ENCODE measurements at places on chromosomes 13 and 19.

DNA sequence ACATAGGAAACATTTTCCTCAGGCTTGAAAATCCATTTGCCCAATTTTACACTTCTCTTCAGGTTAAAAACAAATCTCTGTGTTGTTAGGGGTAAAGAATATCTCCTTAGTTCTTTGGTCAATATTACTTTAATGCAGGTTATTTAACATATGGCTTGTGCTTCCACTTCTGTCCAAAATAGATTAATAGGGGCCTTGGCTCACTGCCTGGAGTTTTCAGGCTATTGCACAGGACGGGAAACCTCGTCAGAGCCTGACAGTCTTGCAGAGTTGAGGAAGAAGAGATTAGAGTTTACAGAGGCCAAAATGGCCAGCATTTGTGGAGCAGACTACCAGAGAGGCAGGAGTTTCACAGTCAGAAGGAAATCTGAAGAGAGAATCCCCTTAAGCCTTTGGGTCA lies 863.9 kb upstream of the GPC6 start:
- DNase-seq = no peak

DNA sequence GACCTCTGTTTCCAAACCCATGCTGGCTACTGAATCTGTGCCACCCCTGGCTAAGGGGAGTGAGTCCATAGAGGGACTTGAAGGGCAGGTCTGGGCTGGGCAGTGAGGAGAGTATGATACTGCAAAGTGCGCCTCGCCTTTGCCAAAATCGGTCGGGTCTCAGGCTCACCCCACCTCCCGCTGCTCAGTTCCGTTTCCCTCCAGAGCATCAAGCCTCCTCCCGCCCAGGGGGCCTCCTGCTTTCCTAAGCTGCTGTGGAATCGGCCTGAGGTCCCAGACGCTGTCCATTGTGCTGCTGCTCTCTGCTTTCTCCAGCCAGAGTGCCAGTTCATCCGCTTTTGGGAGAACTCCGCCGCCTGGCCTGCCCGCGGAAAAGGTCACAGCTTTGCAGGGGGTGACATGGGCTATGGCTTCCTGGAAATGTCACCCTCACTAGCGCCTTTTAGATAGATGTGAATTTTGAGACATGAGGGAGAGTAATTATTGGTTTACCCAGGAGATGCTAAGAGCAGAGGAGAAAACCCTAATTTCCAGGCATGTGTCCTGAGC lies 1418.4 kb downstream of the UQCRFS1 start:
- no peak for DNase-seq

GRCh38 chr19:30360376-30361106 lies 11.6 kb upstream of the ZNF536 start:
- no peak for DNase-seq

- DNase-seq = no peak
These were observed 302.8 kb downstream of the EFNB2 start for GRCh38 chr13:106232681-106233080.

GRCh38 chr13:100875392-100876043 lies 200.9 kb upstream of the TMTC4 start:
- DNase-seq = no peak

GRCh38 chr13:46077265-46077664 lies 24.7 kb upstream of the ZC3H13 start:
- no peak for DNase-seq

GRCh38 chr19:246551-246950 lies 44.7 kb downstream of the PLPP2 start:
- DNase-seq = no peak

DNA sequence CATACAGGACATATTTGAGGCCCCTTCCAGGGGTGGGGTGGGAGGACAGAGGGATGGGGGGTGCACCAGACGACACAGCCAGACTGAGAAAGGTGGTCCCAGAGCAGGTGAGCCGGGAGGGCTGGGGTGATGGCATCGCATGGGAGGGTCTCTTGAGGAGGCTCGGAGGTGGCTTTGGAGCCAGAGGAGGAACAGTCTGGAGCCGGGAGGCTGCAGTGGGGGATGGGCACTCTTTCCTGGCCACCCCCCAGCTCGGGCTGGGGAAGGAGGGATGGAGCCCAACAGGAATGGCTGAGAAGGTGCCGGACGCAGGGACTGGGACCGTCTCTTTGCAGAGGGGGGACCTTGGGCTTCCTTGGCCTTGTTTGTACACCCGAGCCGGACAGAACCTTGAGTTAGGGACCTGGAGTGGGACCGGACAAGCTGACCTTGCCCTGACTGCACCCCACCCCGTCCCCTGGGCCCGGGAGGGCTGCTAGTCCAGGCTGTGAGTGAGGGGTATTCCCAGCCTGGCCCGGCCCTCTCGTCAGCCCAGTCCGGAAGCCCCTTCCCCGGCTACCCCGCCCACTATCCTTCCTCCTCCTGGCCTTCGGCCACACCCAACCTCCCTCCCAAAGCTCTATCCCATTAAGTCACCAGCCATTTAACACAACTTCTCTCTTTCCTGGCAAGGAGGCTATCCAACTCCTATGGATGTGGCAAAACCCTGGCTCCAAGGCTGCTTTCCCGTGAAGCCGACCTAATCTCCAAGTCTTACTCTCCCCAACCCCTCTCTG lies 816 bp upstream of the TBXA2R start:
- DNase-seq = no peak

DNA sequence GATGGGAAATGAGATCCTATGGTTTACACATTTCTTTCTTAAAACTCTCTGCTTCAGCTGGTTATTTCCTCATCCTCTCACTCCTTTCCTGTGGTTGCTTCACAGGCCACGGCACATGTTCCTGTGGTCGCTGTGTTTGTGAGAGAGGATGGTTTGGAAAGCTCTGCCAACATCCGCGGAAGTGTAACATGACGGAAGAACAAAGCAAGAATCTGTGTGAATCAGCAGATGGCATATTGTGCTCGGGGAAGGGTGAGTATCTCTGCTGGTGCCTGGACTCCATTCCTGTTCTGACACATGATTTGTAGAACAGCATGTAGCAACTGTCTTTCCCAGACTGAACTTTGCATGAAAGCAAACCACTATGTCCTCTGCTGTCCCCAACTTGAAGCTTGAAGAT lies 254.2 kb downstream of the ITGBL1 start:
- no peak for DNase-seq

DNA sequence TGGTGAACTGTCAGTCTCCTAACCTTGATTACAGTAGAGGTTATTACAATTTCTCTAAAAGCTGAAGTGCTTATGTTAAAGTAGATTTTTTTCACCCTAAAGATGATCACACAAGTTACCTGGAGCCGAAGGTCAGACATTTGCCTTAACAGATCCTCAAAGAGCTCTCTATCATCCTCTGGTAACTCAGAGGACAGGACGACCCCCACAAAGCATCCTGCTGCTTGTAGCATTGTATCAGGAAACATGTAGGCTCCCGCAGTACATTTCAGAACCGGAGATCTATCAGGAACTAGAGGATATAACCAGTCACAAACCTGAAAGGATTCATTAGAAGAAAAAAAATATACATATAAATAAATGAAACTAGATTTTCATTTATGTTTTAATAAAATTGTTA lies 14.9 kb downstream of the SPART start:
- no peak for DNase-seq

GRCh38 chr13:42603571-42603970 lies 29.6 kb downstream of the TNFSF11 start:
- DNase-seq = no peak

DNA sequence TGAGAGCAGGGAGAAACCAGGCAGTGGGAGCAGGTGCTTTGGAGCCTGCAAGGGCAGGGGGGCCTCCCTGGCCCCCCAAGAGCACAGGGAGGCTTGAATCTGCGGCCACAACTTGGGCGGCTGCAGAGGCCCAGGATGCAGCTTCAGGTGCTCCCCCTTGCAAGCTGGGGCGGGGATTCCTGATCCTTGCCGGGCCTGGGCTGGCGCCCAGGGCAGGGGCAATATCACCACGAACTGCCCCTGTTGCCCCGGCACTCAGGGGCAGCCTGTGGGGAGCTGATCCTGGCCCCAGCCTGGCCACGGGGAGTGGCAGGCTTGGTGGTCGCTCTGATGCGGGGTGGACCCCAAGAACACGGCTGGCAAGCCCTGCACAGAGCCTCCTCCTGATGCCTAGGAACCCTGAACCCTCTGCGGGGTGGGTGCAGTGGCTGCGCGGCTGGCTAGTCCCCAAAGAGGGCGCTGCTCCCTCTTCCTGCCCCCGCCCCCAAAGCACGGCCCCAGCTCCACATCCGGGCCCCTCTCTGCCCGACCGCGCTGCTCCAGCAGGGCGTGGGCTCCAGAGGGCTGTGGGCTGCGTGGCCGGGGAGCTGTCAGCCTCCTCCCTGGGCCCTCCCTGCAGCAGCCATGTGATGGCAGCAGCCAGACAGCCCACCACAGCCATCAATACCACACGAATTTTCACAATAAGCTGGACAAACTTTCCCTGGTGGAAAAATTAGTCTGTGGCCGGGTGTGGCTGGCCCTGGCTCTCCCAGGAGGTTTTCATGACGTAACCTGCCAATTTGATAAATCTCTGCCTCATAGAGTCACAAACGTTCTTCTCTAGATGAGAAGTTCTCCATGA lies 21.0 kb downstream of the TNFSF9 start:
- DNase-seq = peak; percentile 66

- DNase-seq = no peak
These were observed 9.3 kb upstream of the IGFL3 start for GRCh38 chr19:46133777-46134241.

- no peak for DNase-seq
These were observed 42.9 kb upstream of the ZNF14 start for GRCh38 chr19:19775891-19776205.

DNA sequence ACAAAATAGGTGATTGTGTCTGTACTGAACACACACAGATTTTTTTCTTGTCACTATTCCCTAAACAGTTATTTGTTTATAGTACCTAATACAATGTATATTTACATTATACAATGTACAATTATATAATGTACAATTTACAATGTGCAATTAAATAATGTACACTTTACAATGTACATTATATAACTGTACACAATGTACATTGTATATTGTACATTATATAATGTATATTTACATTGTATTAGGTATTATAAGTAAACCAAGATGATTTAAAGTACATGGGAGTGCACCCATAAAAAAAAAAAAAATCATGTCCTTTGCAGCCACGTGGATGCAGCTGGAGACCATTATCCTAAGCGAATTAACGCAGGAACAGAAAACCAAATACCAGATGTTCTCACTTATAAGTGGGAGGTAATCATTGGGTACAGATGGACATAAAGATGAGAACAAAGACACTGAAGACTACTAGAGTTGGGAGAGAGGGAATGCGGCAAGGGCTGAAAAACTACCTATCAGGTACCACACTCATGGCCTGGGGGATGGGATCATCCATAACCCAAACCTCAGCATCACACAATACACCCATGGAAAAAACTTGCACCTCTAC lies 68.1 kb downstream of the ABCC4 start:
- DNase-seq = no peak

GRCh38 chr19:46984077-46985010 lies 35.3 kb upstream of the NPAS1 start:
- DNase-seq = no peak

DNA sequence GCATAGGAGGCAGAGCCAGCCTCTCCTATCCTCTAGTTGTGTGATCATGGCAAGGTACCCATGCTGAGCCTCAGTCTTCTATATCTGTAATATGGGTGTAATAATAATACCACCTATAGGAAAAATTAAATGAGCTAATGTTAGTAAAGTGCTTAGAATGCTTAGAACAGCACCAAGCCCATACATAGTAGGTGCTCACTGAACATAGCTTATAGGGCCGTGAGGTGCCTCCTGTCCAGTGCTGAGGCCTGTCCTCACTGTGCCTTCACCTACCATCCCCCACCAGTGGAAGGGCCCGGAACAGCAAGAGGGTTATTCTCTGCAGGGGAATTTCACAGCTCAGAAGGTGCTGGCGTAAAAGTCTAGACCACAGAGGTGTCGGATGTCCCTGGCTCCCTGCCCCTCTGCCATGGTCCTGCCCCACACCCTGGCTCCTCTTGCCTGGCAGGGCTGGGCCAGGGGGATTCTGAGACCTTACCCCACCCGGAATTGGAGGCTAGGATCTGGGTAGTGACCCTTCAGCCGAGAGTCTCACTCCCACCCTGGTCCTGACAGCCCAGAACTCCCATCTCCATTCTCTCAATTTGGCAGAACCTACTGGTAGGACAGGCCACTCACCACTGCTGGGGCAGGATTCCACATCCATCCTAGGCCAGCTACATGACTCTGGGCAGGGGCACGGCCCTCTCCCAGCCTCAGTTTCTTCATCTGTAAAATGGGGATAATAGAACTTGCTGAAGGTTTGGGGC lies 2.2 kb upstream of the SCN1B start:
- DNase-seq = no peak

- DNase-seq = no peak
These were observed 681 bp upstream of the ZNF606 start for GRCh38 chr19:58003174-58003828.

DNA sequence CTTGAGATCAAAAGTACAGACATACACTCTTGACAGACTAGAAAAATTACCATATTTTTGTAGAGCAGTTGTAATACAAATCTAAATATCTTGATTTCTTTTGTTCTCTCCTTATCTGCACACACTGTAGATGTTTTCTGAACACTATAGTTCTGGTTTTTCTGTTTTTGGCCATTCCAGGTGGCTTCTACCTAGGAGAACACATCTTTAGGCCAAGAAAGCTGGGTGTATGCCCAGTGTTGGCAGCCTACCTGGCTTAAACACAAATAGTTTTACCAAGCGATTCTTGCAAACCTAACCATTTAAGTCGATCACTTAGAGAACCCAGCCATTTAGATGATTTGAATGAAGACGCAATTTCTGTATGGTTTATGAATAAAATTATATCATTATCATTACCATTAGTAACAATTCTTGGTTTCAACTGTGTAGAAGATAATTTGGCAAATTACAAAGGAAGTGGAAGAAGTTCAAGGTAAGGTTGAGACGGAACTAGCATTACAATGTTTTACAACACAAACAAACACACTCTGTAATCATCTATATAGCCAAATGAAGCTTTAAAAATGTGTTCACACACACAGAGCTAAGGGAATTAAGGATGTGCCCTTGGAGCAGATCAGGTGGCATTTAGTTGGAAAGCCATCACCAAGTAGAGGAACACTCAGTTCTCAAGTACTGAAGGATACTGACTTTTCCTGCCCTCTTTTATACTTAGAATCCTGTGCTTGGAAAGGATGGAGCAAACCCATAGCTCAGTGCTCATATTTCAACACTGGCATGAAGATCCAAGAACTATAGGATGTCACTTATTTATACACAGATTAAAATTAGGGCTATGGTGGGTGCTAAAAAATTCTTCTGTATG lies 36.2 kb downstream of the ERCC5 start:
- DNase-seq = no peak

DNA sequence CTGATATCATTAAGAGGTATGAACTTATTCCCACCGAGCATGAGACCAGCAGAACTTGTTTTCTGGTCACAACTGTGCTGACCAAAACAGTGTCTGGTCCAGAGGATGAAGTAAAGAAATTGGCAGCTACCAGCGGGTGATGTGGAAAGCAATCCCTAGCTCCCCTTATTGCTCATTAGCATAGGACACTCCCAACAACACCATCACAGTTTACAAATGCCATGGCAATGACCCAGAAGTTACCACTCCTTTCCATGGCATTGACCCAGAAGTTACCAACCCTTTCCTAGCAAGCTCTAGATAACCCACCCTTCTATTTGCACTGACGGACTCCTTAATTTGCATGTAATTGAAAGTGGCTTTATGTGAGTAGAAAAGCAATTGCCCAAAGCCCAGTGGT lies 1856.1 kb downstream of the OLFM4 start:
- DNase-seq = no peak
